ENCODE measurements at places on chromosomes 12 and 14. TPM values are rescaled to one million over a fixed set of nuclear protein-coding genes. Genes with fewer than 3 reads are reported as not detected.

The KLRG1 gene
- total RNA-seq: 3.3 TPM

The KHNYN gene
- 56.2 TPM for total RNA-seq

The BATF gene
- total RNA-seq: 4.9 TPM

The ZBTB42 gene
- total RNA-seq: 12.3 TPM

The MSI1 gene
- 0.46 TPM for total RNA-seq

The LTA4H gene
- 314 TPM for total RNA-seq

The CACNA2D4 gene
- 5.5 TPM for total RNA-seq

The TAS2R8 gene
- not detected for total RNA-seq

The PDE3A gene
- total RNA-seq: 8.4 TPM

The INHBC gene
- total RNA-seq: not detected

The SERPINA12 gene
- total RNA-seq: not detected
